Retina (tissue), 1 donor: ENCODE measurements at places on chromosomes 1 and 21.
A peak's percentile ranks its signal among the peaks of the same experiment; 100 is the strongest.

DNA sequence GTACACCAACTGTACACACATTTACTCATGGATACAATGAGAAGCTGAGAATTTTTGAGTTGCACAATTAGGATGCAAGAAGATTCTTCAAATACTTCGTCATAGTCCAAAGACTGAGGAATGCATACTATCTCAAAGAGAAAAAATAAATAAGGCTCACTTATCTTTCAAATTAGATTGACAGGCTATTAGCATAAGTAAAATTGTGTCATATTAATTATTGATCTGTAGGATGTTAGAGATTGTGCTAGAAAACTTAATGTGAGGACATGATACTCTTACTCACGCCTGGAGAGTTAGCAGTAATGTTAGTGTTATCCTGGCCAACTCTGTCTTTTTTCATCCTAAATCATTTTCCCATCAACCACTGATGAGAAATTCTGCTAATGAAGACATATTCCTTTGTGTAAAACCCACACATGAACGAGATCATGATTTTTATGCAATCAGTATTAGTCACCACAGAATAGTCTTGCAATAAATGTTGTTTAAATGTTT is 659.0 kb downstream of the LTN1 start:
- no peak for DNase-seq

DNA sequence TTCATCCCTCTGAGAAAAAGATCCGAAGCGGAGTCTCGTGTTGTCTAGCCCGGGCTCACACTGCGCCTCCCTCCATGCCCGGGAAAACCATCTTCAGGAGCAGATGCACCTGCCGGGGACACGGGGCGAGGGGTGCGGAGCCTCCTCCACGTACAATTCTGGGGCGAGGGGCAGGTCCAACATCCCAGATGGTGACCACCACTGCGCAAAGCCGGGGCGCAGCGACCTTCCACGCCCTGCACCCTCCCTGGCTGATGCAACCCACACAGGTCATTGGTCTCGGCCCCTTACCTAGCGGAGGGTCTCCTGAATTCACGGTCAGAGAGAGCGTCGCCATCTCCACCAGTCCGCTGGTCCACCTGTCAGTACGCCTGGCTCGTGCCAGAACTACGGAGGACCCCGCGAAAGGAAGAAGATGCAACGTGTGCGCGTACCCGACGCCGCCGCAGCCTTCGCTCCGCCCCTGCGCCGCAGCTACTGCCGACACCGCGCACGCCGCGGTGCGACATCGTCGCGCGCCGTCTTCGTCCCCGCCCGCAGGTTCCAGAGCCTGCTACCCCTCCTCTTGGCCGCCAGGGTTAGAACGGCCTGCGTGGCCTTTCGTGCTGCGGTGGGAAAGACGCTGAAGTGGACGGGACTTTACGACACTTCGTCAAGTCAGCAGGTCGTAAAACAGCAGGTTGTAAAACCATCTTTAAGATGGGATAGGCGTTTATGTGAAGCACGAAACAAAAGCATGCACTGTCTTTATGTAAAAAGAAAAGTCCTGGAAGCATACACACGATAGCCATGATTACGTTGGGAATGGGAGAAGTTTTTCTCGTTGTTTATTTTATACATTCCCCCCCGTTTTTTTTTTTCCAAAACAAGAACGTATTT is at the start of gene EPRS1:
Gene EPRS1, minus strand, starts transcription at position 454 of the 879 bp plus-strand sequence. Its CDS starts 117 bp downstream, at position 337.
- DNase-seq: peak; percentile 97

- no peak for DNase-seq
Observed at GRCh38 chr1:246632281-246633168, 66.3 kb downstream of the CNST start.

GRCh38 chr1:21703318-21703963 is 34.3 kb upstream of the RAP1GAP start:
- DNase-seq: peak; percentile 18

DNA sequence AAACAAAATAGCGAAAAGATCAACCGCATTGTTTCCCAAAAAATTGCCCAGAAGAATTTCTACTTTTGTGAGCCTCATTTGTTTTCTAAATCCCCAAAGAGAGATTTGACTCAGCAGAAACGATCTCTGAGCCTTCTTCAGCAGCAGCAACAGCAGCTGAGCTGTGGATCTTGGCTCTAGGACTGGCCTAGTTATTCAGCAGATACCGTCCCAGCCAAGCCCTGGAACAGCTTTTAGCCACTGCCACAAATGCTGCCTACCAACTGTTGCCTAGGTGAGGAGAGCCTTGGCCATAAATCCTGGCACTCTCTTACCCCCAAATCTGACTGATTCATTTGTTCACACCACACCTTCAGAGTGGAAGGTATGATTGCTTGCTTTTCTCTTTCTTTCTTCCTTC is 320.1 kb downstream of the TGFB2 start:
- DNase-seq: no peak

DNA sequence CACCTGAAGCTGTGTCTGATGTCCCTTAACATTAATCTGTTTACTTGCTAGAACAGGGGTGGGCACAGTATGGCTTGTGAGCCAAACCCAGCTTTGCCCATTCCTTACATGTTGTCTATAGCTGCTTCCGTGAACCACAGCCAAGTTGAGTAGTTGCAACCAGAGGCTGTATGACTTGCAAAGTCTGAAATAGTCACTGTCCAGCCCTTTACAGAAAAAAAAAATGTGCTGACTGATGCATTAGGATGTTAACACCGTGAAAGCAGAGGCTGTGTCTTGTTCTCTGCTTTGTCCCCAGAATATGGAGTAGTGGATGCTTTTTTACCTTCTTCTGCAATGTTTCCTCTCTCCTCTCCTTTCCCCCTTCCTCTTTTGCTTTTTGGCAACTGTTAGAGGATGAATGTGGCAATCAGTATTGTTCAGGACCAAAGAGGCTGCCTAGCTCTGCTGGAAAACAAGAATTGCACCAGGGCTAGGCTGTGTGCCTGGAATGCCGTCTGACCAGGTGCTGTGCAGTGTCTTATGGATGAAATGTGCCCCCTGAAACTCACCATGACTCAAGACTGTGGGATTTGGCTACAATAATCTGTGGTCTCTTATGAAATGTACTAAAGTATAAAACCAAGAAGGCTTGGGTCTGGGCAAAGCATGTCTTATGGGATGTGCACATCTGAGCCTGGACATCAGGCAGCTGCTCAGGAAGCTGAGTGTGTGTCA is 79.6 kb upstream of the GCLM start:
- DNase-seq: no peak

DNA sequence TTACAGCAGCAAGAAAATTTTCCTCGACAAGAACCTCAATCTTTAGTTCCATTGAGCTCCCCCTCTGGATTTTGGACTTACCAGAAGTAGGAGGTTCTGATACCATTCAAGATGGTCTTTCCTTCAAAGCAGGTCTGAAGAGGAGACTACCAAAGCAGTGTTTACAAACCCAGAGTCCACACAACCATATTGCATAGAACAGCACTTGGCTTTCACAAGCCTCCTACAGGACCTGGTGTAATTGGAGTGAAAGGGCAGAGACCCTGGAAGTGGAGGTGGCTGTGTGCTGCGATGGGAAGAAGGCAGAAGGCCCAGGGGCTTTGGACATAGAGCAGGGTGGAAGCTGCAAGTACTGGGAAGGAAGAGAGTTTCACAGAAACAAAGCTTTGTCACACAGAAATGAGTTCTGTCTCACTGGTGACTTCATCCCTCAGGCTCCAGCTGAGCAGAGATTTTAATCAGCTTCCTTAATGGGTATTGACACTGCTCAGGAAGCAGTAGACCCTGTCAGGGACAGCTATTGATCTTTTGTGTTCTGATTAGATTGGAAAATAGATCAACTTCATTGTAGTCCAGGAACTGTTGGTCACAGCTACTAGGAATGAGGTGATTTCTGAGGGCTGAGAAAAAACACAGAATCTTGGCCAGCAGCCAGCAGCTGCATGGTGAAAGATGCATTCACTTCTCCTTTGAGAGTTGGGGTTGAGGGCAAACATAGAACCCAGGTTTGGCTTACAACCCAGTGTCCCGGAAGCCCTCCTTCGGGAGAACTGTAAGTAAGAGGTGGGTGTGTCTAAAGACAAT is 124.0 kb downstream of the SYT2 start:
- DNase-seq: peak; percentile 47

GRCh38 chr1:61081144-61081685 is 1.1 kb upstream of the NFIA start:
- DNase-seq: peak; percentile 22

DNA sequence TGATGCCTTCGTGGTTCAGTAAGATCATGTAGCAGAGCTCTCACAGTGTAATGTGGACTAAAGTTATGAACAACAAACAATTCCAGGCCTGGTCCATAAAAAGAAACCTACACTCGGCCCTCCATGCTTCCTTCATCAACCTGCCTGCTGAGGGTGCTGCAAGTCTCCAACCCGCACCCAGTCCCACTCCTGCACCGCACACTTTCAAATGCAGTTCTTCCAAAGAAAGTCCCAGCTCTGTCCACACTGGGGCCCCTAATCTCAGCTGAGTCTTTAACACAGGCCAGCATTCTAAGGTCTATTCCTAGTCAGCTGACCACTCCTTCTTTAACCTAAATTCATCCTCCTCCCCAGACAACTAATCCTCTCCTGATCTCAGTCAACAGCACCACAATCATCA is 71.5 kb upstream of the NR5A2 start:
- DNase-seq: no peak

- no peak for DNase-seq
Observed at GRCh38 chr1:233094269-233094668, 143.9 kb downstream of the NTPCR start.

DNA sequence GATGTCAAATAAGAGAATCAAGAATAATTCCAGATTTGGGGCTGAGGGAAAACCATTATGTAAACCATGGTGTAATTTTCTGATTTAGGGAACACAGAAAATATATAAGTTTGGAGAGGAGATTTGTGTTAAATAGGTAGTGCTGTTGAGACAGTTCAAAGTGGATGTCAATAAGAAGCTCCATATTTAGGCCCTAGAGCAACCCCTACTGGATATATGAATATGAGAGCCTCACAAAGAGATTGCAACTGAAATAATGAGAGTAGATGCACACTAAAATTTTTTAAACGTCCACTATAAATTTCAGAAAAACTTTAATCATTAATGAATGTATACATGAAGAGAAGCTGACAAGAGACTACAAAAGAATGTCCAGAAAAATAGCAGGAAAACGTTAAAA is 1447.8 kb upstream of the PRMT6 start:
- no peak for DNase-seq

GRCh38 chr1:214494706-214495105 is 56.7 kb downstream of the PTPN14 start:
- no peak for DNase-seq

DNA sequence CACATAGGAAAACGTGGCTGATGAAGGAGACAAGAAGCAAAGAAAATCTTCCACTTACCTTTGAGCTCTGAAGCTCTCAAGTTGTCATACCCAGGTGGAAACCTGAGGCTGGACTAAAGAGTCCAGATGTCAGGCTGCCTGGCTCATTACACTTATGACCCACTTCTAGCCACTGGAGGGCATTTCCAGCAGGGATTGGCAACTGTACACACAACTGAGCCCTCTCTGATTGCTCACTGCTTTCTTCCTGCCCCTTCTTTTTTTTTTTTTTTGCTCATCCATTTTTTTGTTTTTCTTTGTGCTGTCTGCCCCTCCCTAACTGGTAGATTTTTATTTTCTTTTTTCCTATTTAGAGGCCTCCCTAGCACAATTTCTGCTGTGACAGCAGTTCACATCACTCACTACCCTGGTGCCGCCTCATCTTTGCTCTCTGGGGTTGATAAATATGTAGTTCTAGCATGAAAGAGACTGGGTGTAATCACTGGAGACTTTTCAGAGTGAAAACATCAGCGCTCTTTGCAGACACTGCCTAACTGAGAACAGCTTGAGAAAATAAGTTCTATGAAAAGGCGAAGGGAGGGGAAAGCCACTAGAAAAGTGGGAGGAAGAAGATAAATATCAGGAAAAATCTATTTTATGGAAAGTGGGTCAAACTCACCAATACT is 334.5 kb downstream of the NUF2 start:
- peak; percentile 42 for DNase-seq

GRCh38 chr1:245860657-245861544 is 646.2 kb downstream of the SMYD3 start:
- peak; percentile 21 for DNase-seq
